ENCODE measurements at places on chromosomes 4 and X. TPM values are rescaled to one million over a fixed set of nuclear protein-coding genes. Genes with fewer than 3 reads are reported as not detected.

ARSJ gene
- total RNA-seq = 26.2 TPM

CXorf51A gene
- total RNA-seq = not detected

ARHGAP36 gene
- total RNA-seq = not detected

VCX gene
- total RNA-seq = not detected
